ENCODE measurements at places on chromosomes 1 and 21. TPM values are rescaled to one million over a fixed set of nuclear protein-coding genes. Genes with fewer than 3 reads are reported as not detected.

GRCh38 chr1:928825-929661, 5.3 kb downstream of the SAMD11 start:
- no peaks in the 10 kb centered on the region for H3K27me3 ChIP-seq
- no peaks in the 10 kb centered on the region for H3K36me3 ChIP-seq
- H3K4me1 ChIP-seq: peaks cover 13% of the 10 kb centered on the region
- H3K27ac ChIP-seq: no peak overlapping the region
- no peak for DNase-seq

DNA sequence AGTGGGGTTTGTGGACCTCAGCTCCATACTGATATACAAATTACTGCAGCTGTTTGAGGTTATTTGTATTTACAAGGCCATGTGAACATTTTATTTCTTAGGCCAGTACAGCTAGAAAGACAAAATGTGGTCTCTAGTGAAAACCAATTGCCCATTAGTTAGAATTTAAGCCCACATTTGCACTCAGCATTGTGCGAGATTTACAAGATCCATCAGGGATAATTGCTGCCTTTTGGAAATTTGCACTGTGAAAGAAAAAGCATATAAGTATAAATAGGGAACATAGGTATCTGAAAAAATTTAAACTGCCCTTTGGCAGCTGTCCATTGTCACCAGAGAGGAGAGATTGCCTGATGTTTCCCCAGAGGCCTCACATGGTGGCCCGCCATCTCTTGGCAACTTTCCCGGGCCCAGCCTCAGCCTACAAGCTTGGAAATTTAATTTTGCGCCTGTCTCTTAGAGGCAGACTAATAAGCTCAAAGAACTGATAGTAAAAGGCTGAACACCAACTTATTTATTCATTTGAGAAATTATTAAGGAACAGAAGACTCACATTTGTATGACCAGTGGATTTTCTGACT, 120.7 kb downstream of the MAP3K21 start:
- H3K27me3 ChIP-seq: no peaks in the 10 kb centered on the region
- H3K4me3 ChIP-seq: no peak overlapping the region
- H3K36me3 ChIP-seq: no peaks in the 10 kb centered on the region
- H3K27ac ChIP-seq: no peak overlapping the region

- no peak overlapping the region for H3K4me3 ChIP-seq
- DNase-seq: no peak
- no peaks in the 10 kb centered on the region for H3K36me3 ChIP-seq
These were observed 409.2 kb upstream of the PLXNA2 start for GRCh38 chr1:208653426-208653825.

GRCh38 chr1:173056365-173056764, 5.6 kb upstream of the TNFSF18 start:
- H3K4me3 ChIP-seq: no peak overlapping the region
- no peaks in the 10 kb centered on the region for H3K36me3 ChIP-seq
- no peaks in the 10 kb centered on the region for H3K27me3 ChIP-seq
- no peak overlapping the region for H3K27ac ChIP-seq
- H3K4me1 ChIP-seq: peaks cover 16% of the 10 kb centered on the region

GRCh38 chr1:215878128-215878527, 311.0 kb downstream of the KCTD3 start:
- H3K27ac ChIP-seq: no peak overlapping the region
- no peaks in the 10 kb centered on the region for H3K36me3 ChIP-seq
- DNase-seq: no peak

GRCh38 chr1:89615676-89616598, 17.0 kb upstream of the LRRC8C start:
- H3K4me1 ChIP-seq: no peaks in the 10 kb centered on the region
- no peaks in the 10 kb centered on the region for H3K36me3 ChIP-seq
- no peaks in the 10 kb centered on the region for H3K27me3 ChIP-seq
- H3K4me3 ChIP-seq: no peak overlapping the region
- H3K27ac ChIP-seq: no peak overlapping the region

HIPK1 gene
- total RNA-seq: 89.9 TPM

ERICH3 gene
- total RNA-seq: under 0.01 TPM

TCHHL1 gene
- not detected for total RNA-seq
